ENCODE measurements at places on chromosomes 6 and 20.

- DNase-seq, result no peak
Measured at GRCh38 chr6:103011605-103012004, 1618.1 kb downstream of the GRIK2 start.

DNA sequence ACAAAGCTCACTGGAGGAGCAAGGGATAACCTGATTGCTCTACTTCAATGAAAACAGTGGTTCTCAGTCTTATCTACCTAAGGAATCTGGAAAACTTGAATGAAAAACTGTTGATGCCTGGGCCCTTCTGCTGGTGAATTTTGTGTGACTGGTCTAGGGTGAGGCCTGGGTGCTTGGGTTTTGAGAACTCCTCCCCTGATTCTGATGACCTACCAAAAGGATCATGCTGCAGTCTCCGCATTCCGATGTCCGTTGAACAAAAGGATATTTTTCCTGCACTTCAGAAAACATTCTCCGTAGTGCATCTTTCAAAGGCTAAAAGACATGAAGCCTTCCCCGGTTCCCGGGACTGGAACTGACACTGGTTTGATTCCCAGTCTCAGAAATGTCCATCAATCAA, 157.9 kb downstream of the SYNDIG1 start:
- no peak for DNase-seq

DNA sequence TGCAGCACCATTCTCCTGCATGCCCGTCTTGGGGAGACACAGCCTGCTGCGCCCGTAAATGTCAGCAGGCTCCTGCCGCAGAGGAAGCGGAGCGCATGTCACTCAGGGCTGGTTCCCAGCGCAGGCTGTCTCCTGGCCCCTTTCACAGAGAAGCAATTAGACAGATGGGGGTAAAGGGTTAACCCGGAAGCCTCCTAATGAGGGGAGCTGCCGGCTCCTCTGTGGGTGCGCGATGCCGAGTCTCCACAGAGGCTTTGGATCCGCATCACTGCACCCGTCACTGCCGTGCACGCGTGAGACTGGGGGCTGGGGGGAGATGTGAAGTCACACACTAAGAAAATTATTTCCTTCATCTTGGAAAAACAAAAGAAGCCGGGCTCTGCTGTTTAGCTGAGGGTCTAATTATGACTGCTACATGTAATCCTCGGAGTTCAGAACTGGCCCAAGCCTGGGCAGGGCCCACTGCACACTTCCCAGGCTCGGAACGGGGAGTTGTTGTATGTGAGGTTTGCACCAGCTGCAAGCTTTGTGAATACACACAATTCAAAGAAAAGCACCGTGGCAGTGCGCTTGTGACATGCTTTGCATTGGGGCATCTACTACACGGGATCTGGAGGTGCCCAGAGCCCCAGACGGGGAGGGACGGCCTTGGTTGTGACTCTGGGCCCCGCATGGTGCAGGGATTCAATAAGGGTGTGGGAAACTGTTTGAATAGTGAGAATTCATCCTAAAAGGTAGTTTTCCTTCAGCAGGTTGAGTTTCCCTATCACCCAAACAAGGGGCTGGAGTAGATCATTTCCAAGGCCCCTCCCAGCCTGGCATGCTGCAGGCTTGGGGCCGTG, 331.6 kb downstream of the TAF4 start:
- no peak for DNase-seq

DNA sequence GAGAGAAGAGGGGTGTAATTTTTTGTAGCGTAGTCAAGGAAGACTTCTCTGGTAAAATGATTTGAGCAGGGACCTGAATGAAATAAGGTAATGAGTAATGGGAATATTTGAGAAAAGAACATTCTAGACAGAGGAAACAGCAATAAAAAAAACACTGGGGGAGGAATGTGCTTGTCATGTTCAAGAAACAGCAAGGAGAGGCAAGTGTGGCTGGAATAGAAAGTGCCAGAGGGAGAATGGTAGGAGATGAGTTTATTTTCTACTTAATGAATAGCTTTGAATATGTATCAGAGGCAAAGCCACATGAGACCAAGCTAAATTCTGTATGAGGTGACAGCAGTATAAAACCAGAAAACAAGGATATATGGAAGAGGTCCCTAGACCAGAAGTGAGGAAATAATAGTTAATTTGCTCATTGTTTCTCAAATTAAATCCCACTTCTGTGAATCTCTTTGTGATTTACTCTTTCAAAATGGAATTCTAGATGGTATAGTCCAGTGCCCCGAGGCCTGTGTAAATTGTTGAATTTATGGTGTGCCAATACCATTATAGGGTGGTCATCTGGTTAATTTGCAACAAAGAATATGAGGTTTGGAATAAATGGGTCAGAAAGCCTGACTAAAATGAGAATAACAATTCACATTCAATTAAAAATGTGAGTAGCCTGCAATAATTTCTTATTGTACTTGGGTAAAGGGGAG, 170.2 kb downstream of the CDKAL1 start:
- no peak for DNase-seq

- no peak for DNase-seq
Measured at GRCh38 chr6:36578431-36578830, 15.7 kb upstream of the SRSF3 start.

DNA sequence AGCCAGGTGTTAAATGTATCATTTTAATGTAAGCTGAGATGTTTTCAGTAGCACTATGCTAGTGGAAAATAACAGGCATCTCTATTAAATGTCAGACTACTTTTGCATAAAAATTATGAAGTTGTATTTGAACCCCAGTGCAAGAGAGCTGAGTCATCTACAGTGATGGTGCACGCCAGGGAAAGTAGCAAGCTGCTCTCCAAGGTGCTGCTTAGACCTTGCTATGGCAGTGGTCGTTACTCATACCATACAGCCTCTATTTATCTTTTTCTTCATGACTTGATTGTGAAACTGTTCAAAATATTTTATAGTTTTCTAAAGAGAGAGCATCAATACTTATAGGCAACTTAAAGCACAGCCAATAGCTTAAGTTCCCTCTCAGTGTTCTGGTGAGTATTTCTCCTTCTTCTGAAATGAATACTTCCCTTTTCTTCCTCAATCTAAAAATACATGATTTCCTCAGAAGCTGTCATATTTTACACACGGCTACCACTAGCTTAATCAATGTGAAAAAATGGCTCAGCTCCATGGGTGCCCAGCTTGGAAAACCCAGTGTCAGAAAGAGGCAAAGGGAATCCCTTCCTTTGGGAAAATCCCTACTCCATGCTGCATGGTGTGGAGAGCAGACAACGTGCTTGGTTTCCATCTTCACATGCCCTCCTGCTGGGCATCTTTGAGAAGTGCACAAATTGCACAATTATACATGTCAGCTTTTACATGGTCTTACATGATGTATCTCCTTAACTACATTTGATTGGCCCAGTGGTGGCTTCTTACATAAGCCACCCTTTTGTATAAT, 105.6 kb downstream of the ELOVL4 start:
- no peak for DNase-seq

- DNase-seq, result no peak
Measured at GRCh38 chr6:3737149-3737830, 14.2 kb downstream of the PXDC1 start.

- DNase-seq, result no peak
Measured at GRCh38 chr6:166610069-166610468, 17.0 kb downstream of the RPS6KA2 start.

GRCh38 chr6:52981222-52981900, 13.7 kb downstream of the GSTA4 start:
- DNase-seq, result no peak

Measured in HS-27A (cell line).